ENCODE measurements at places on chromosomes 6 and 20. TPM values are rescaled to one million over a fixed set of nuclear protein-coding genes. Genes with fewer than 3 reads are reported as not detected.

The OXT gene
- 0.12 TPM for polyA plus RNA-seq

The APOBEC2 gene
- polyA plus RNA-seq, result 16.4 TPM

The CCDC170 gene
- polyA plus RNA-seq, result 0.05 TPM

The NOX3 gene
- polyA plus RNA-seq, result not detected
